Lung (tissue), 17 donors: ENCODE measurements at places on chromosomes 6 and 20. TPM values are rescaled to one million over a fixed set of nuclear protein-coding genes. Genes with fewer than 3 reads are reported as not detected.

Gene PLEKHG1
- 8.8 TPM for polyA plus RNA-seq

Gene SNTA1
- polyA plus RNA-seq = 8.6 TPM

DNA sequence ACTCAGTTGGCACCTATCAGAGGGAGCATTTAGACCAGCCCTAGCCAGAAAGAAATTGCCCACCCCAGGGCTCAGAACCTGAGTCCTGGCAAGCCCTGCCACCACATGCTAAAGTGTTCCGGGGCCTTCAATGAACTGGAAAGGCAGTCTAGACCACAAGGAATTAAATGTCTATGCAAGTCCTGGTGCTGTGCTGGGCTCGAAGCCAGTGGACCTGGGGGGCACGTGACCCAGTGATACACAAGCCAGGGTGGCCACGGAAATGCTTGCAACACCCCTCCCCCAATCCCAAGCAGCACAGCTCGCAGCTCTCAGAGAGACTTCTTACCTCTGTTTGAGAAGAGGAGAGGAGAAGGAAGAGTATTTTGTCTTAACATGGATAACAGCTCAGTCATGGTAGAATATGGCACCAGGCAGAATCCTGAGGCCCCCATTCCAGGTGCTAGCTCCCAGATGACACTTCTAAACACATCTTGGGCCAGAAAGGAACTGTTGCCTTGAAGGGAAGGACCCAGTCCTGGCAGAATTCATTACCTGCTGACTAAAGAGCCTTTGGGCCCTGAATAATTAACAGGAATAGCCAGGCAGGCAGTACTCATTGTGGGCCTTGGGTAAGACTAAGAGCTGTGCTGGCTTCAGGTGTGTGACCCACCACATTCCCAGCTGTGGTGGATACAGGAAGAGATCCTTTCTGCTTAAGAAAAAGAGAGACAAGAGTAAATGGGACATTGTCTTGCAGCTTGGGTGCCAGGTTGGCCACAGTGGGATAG is 111.3 kb downstream of the BTBD9 start:
- DNase-seq = no peak

DNA sequence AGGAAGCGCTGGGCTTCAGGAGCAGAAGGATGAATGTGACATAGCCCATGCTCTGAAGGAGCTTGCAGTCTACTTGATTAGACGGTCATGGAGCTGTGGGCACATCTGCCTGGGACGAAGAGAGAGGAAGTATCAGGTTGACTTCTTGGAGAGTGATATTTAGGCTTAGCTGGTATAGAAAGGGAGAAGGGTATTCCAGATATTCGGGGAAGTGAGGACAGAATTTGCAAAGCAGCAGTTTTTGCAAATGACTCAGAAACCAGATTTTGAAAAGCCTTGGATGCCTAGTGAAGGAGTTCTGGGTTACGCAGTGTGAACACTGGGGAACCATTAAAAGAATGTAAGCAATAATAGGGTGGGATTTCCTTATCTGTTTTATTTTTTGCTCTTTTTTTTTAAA is 60.7 kb downstream of the EYA4 start:
- no peak for DNase-seq

DNA sequence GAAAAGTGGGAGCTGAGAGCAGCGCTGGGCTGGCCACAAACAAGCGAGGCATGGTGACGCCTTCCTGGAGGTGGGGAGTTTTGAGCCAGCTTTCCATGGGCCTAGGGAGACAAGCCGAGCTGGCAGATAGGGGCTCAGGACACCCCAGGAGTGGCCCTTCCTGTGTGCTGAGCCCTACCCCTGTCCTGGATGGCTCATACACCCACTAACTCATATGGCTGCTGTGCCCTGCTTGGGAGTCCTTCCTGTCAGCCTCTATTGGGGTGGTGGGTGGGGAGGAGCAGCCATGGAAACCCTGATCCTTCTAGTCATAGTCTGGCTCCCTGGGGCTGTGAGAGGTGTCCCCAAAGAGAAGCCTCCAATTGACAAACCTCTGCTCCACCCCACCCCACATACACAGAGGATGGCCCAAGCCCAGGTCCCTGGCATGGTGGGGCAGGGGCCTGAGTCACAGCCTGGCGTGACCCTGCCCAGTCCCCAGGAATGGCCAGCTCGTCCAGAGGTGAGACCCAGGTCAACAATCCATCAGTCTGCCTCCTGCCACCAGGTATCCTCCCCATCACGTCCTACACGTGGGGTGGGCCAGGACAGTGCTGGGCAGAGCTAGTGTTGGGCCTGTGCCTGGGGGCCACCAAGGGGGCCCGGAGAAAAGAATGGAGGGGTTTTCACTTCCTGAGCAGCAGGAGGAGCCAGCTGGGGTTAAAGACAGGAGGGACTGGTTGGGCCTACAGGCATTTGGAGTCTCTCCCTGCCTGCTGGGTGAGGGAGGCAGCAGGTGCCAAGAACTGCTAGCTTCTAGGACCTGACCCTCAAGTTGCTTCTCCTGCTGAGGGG is 52.2 kb downstream of the MRPL14 start:
- DNase-seq = no peak

DNA sequence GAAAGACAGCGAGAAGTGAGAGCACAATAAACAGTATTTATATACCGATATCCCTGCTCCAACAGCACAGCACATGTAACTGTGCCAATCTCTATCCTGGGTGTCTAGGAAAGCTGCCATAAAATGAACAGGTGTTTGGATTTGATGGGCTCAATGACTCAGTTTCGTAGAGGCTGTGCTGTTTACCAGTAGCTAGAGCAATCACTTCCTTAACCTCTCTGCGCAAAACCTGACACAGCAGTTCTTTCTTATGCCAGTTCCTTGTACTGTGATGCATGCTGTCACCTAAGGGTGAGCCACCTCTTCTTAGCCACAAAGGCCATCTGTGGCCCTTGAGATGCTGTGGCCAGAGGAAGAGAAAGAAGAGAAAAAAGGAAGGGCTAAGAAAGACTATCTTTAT is 59.3 kb downstream of the SHPRH start:
- no peak for DNase-seq

GRCh38 chr6:47202644-47203205 is 107.0 kb downstream of the TNFRSF21 start:
- no peak for DNase-seq

- no peak for DNase-seq
These were observed 207.1 kb downstream of the ARID1B start for GRCh38 chr6:156984178-156984738.

Gene PLG
- polyA plus RNA-seq = not detected

Gene GTSF1L
- not detected for polyA plus RNA-seq

Gene LAMA2
- 18.6 TPM for polyA plus RNA-seq

Gene XKR7
- 0.08 TPM for polyA plus RNA-seq

DNA sequence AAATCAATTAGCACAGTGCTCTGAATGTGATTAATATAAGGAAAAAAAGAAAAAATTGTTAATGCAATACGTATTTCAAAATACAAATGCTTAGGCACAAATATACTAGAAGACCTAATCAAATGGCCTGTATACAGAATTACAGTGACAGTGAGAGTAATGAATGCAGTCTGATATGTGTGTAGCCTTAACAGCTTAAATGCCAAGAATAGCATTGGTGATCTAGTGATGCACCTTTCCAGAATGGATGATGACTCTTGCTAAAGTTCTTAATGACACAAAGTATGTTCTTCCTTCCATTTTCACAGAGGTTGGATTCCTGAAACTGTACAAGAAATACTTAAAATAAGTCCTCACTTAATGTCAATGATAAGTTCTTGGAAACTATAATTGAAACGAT is 131.0 kb downstream of the CDKAL1 start:
- DNase-seq = no peak
